ENCODE measurements at places on chromosomes 2 and 18.

- no peak for DNase-seq
Observed at GRCh38 chr2:21270708-21271122, 146.9 kb downstream of the TDRD15 start.

DNA sequence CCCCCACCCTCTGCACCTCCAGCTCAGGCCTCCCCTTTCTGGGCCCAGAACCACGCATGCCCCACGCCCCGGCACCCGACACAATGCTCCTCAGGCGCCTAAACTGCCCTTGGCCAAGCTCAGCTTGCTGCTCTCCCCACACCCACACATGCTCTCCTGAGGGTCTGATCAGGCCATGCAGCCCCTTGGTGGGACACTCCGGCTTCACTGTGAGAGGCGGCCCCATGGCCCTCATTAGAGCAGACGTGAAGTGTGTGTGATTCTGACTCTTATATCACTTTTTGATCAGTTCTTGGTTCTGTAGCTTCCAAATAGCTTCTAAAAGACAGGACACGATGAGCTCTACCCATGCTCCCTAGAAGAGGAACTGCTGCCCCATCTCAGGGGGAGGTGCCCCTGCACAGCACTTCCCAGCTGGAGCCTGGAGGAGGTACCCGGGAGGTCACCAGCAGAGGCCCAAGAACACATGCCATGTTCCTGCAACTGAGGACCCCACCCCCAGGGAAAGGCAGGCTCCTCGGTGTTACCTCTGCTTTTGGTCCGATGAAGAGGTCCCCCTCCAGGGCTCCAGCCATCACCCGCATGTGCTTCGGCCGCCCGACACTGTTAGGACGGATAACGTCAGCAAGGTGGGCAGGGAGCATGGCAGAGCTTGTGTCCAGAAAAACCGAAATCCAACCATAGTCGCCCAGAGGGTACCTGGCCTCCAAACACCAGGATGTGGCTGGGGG, 3.6 kb downstream of the ACTR1B start:
- DNase-seq = no peak

- no peak for DNase-seq
Observed at GRCh38 chr2:145123606-145124005, 603.7 kb upstream of the ZEB2 start.

- DNase-seq = no peak
Observed at GRCh38 chr2:119792907-119793312, 33.2 kb downstream of the PTPN4 start.

GRCh38 chr18:25614168-25614567, 262.2 kb upstream of the ZNF521 start:
- DNase-seq = no peak

DNA sequence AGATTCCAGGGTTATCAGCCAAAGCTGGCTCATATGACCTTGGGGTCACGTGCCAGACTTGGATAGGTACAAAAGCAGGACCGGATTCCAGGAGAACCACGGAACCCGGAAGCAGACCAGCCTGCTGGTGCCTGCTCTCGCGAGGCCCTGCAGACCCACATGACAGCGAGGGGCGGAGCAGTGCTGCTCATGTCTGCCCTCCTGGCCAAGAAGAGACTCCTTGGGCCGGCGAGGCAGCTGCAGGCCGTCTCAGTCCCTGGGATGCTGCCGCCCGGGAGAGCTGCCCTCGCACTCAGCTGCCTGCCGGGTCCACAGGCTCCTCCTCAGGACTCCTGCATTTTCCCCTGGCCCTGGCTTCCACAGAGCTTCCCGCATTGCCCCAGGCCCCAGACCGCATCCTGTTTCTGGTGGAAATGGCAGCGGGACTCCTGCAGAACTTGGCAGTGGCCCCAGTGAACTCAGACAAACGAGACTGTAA, 739.5 kb downstream of the SOCS6 start:
- no peak for DNase-seq

DNA sequence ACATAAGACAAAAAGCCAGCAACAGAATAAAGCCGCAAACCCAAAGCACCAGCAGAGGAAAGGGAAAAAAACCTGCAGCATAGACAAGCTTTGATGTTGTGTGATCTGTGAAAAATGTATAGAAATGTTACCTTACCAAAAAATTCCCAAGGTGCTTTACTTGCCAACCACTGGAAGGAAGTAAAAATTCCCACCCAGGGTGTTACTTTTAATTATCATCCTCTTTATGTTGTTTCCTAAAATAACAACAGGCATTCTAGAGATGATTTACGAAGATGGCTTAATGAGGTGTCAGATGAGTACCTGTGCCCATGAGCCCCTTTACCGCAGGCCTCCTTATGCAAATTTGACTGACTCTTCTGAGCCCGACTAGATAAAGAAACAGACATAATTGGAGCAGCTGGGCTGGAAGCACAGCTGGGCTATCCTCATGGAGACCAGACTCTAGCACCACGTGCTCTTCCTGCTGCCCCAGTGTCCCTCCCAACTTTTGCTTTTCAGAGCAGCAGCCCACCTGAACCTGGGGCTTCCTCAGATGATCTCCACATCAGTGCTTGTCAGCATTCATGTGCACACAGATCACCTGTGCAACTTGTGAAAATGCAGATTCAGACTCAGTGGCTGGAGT, 41.5 kb downstream of the SRSF7 start:
- no peak for DNase-seq

DNA sequence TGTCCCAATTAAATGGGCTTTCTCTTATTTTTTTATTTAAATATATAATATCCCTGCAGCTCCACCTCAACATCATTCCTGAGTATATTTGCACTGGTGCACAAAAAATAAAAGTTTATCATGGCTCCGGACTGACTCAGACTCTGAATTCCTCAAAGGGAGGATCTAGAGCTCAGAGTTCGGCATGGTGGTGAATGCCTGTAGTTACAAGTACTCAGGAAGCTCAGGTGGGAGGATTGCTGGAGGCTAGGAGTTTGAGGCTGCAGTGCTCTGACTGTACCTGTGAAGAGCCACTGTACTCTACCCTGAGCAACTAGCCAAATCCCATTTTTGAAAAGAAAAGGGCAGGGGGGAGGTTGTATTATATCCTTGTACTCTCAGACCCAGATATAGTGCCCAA, 52.8 kb upstream of the NRXN1 start:
- DNase-seq = no peak

GRCh38 chr2:176115883-176116813, at the start of gene HOXD10:
HOXD10 (plus strand) TSS chr2:176116778; CDS start chr2:176116834, 56 bp downstream.
- DNase-seq = no peak

DNA sequence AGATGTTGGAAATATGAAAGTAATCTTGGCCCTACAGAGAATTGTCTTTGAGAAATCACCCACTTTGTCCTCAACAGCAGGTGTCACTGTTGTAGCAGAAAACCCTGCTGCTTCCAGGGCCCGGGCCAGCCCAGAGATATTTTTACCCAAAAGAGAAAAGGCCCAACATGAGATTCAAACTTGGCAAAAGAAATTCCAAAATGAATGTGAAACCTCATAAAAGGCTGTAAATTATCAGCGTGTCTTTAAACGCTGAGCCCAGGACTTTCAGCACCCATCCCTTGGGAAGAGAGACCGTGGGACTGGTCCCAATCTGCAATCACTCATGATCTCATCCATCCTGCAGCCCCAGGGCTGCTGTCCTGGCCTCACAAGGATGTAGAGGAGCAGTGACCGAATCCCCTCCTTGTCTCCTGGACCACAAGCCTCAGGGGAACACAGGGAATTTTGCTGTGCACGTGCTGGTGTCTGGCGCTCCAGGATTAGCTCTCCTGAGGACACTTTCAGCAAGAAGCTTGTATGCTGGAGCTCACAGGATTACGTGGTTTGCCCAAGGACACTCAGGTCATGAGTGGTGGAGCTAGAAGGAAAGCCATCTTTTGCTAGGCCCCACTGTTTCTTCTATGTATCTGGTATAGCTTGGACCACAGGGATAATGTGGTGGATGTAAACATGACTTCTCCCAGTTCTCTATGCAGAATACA, 202.1 kb downstream of the RNF144A start:
- no peak for DNase-seq

- DNase-seq = no peak
Observed at GRCh38 chr2:239862613-239863012, 162.5 kb downstream of the NDUFA10 start.

DNA sequence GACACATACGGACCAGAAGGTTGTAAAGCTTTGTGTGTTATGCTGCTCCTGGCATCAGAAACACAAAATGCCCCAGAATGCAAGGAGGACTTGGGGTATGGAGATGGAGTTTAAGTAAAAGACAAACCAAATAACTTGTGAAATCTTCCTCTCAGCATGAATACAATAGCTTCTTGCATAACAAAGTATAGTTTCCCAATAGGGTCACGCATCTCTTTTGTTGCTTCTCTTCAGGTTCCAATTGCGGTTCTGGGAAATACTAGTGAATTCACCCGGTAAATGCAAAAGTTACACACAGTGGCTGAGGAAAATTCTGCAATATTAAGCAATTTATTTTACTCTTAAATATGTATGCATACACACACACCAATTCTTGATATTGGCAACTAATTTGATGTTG, 339.2 kb upstream of the EPHA4 start:
- DNase-seq = no peak

- no peak for DNase-seq
Observed at GRCh38 chr2:216863946-216864345, 4.1 kb upstream of the TNP1 start.

GRCh38 chr2:182895169-182895568, 28.7 kb upstream of the FRZB start:
- no peak for DNase-seq

DNA sequence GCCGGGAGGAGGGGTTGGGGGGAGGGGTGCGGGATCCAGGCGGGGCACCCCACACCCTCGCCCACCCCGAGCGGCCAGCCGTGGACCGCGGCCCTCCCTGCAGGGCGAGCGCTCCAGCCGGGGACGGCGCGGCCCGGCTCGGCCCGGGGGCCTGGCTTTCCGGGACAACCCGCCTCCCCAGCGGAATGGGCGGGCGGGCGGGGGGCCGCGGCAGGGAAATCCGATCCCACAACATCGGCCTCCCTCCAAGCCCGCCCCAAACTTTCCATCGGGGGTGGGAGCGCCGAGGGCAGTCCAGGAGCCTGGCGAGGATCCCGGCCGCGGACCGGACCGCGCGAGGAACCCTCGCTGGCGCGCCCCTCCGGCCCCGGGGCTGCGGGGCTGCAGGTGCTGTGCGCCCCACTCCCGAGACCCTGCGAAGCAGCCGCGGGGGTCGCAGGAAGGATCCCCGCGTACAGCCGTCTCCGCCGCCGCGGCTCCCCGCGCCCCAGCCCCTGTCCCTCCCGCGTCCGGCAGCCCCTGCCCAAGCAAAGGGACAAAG, 529 bp downstream of the SEMA4C start:
- no peak for DNase-seq

- no peak for DNase-seq
Observed at GRCh38 chr2:98472961-98473746, 28.5 kb downstream of the INPP4A start.

DNA sequence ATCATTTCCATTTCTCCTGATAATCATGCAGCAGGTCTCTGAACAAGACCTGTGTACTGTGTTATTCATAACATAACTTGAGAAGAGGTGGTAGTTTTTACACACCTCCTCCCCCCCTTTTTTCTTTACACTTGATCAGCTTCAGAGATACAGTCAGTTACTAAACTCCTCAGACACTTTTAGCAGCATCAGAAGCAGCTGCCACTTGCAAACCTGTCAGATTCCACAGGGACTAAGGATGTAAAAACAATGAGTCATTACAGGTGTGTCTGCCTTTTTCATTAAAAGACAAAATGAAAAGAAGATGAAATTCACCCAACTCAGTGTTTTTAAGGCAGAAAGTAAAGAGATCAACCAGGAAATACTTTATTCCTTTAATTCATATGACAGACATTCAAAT, 254.0 kb downstream of the NRXN1 start:
- DNase-seq = no peak

DNA sequence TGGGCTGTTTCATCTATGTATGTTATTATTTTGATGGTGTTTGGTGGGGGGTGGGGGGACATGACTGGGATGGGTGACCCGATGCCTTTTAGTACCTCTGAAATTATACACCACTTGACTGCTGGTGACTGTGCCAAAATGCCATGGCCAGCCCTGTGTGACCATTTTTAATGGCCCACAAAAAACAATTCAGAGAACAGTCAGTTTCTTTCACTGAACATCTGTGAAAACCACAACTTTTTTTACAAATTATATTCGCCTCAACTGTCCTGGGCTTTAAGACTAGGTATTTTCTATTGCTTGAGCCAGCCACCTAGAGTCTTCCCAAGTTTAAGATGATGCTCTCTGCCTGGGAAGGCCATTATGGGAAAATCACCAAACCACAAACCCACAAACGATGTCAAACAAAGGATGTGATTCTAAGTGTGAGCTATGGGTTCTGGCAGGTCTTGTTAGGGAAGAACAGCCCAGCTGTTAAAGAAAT, 33.9 kb downstream of the FN1 start:
- DNase-seq = no peak

DNA sequence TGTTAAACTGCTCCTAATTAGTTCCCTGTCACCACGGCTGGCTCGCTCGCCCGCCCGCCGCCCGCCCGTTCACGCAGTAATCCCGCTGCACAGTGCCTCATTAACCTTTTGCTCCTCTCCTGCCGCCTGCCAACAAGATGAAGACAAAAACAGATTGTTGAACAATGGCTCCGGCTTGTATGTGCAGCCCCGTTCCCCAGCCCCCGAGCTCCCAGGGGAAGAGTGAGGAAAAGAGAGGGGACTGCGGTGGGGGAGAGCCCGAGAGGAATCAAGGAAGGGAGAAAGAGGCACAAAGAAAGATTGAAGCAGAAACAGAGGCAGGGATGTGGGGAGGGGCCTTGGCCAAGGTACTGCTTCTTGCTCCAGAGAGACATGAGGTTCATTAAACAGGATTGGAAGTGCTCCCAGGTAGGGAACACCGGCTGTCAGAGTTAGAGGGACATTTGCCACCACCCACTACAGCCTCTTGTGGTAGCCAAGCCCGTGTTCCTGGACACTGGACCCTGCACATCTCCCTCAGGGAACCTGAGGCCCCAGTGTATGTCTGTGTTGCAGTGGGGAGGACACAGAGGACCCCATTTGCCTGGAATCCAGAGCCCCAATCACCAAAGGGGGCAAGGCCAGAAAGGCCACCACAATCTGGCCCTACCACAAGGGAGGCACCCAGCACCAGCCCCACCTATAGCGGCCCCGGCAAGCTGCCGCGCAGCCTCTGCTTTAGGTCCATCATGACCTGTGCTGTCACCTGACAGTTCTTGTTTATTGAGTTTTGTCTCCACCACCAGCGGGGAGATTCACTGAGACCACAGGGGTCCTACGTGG, 38.1 kb downstream of the EMX1 start:
- no peak for DNase-seq

DNA sequence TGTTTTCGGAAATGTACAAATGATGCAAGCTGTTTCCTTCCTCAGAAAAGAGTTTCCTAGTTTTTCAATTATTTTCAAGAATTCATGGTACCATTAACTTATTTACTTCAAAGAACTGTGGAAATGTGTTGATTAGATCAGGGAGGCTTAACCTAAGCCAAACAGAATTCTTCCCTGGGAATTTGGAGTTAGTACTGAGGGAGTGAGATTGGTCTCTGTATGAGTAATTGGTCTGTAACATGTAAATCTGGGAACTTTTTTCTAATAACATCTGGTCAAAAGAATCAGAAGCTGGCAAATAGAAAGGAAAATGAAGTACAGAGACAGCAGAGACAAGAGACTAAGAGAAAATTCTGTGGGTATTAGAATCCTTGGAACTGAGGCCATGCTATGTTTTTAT, 145.8 kb downstream of the BABAM2 start:
- DNase-seq = no peak

All from stimulated activated CD8-positive, alpha-beta memory T cell treated with anti-CD3 and anti-CD28 coated beads, Interleukin-7, amount 100 ng/mL, for 4 hours (primary cell).